BJ (cell line): ENCODE measurements at places on chromosomes 4 and X.

DNA sequence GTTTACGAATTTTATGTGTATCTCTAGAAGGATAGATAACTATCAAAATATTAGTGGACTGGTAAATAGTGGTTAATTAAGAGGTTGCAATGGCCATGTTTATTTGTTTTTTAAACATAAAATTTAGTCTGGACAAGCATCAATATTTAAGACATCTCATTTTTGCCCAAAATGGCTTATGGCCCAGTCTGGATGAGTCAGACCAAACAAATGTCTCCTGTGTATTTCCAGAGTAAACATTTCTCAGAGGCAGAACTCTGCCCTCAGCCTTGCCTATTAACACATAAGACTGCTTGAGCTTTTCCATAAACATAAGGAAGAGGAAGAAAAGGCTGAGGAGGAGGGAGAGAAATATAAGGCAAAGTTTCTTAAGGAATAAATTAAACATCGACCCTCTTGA is 277.1 kb upstream of the DIAPH2 start:
- DNase-seq, result peak; percentile 35

GRCh38 chrX:74286950-74287740 is 16.8 kb upstream of the ZCCHC13 start:
- peak; percentile 22 for DNase-seq

DNA sequence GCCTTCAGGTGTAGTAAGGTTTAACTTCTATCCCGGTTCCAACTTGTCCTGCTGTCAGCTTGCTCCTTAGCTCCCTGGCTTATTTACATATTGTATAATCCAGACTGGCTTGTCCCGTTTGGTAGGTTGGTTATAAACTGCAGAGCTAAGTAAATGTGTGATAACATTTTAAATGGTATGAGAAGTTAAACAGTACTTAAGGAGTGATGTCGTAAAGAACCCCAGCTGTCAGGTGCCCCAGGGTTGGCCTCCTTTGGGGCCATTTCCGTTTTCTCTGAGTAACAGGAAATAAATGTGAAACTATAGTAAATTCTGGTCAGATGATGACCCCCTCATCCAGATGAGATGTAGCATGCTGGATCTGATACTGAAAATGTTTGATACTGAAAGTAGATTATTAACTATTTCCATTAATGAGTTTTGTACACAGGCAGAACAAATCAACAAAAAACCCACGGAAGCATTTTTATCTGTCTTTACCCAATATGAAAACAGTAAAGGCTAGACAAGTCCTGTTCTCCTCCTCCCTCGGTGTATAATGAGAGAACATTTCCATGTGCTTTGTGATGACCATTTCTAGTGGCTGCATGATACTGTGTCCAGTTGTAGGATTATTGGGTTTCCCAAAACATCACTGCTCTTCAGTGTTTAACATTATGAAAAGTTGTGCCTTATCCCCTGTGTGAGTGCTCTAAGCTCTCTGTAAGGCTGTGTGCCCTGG is 22.4 kb downstream of the GAB1 start:
- DNase-seq, result peak; percentile 39

DNA sequence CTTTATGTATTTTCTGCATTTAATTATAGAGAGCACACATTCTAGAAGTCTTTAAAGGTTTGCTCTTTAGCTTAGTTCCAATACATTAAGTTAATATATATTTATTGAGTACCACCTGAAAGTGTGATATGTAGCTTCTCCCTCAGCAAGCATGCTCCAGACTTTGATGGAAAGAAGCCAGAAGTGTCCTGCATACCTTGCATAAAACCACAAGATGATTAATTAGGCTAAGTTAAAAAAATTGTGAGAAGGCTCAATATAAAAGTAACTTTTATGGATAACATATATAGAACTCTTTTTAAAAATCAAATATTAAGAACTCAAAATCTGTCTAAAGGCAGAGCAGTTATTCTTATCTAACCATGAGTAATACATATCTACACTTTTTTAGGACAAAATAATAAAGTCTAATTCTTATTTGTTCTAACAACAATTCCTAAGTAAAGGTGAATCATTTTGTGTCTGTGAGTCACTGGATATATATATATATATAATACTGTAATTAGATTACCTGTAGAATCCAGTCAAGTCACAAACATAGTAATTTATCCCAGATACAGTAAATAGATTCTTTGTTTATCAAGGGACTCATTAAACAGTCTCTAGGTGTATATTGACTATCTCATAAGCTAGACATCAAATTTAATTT is 51.2 kb downstream of the INTS12 start:
- no peak for DNase-seq

DNA sequence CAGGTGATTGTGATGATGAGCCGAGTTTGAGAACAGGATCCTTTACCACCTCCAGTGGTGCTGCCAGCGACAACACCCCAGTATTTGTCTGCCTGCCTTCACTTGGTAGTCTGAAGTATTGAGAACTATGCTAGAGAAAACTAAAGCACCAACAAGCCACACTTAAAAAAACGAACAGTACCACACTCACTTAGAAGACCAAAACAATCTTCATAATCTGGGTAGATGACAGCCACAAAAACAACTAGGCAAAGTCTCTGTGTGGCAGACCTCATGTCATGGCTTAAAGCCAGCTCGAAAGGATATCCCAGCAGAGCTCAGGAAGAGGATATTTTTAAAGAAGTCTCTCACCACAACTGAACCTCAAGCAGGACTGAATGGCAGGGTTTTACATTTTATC is 236.0 kb downstream of the GPC3 start:
- DNase-seq, result no peak

DNA sequence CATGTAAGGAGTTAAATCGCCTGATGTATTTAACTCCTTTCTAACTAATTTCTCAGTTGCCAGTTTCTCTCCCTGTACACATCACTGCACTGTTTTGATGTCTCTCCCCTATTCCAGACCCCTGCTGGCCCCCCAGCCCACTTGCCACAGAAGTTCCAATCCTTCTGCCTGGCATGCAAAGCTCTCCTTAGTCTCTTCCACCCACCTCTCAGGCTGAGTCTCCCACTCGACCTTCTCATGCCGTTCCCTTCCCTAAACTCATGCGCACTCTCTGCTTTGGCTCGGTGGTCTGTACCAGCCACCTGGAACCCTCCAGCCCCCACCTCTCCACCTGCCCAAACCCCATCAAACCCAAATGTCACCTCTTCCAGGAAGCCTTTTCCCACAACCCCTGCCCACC is 56.9 kb downstream of the APLN start:
- no peak for DNase-seq

GRCh38 chr4:17418010-17418409 is 93.9 kb downstream of the QDPR start:
- no peak for DNase-seq

- DNase-seq, result no peak
Observed at GRCh38 chr4:163090997-163091684, 75.5 kb downstream of the NAF1 start.

DNA sequence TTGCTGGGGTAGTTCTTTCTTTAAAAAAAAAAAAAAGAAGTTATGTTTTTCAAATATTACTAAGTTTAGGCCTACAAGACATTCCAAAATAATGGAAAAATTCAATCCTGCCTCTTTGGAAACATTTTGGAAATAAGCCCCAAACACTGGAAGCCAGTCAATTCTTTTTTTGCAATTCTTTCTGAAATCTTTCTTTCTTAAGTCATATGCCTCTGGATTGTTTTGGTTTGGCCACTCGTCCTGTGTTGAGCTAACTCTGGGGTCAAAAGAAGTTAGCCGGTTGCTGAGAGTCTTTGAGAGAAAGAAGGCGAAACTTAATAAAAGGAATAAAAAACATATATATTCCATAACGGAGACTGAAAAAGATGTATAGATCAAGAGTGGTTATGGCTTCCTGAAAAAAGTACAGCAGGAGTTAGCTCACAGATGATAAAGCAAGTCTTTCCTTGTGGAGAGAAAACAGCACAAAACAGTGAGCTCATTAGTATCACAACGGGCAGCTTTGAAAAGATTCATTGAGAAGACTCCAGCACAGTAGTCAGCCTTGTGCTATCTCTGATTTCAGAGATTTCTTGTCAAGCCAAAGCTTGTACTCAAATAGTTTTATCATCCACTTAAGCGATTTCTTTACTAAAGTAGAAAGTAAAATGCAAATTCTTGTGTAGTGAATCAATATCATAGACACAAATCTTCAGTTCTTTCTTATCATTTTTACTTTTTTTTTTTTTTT is 64.8 kb downstream of the PLS3 start:
- DNase-seq, result no peak

GRCh38 chr4:159197260-159197884 is 94.5 kb downstream of the RAPGEF2 start:
- no peak for DNase-seq

GRCh38 chr4:108100827-108101226 is 67.9 kb downstream of the LEF1 start:
- DNase-seq, result no peak

- no peak for DNase-seq
Observed at GRCh38 chrX:97315939-97316338, 432.2 kb downstream of the RPA4 start.

- DNase-seq, result no peak
Observed at GRCh38 chr4:24809376-24809775, 14.0 kb downstream of the SOD3 start.

DNA sequence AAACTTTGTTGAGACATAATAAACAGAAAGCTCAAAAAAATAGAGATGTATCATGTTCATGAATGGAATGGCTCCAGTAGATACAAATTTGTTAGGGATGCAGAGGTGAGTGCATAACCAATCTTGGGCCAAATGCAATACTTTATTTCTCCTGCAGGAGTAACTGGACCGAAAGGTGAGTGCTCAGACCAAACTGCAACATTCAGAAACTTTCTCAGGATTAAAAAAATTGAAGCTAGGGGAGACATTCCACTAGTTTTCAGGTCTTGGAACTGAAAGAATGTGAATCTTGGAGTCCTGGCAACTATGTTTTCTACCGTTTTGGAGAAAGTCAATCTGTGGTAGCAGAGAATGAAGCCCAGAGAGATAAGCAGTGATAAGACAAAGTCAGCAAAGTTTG is 21.2 kb upstream of the LCORL start:
- no peak for DNase-seq

GRCh38 chr4:70914000-70914399 is 11.8 kb downstream of the MOB1B start:
- no peak for DNase-seq

DNA sequence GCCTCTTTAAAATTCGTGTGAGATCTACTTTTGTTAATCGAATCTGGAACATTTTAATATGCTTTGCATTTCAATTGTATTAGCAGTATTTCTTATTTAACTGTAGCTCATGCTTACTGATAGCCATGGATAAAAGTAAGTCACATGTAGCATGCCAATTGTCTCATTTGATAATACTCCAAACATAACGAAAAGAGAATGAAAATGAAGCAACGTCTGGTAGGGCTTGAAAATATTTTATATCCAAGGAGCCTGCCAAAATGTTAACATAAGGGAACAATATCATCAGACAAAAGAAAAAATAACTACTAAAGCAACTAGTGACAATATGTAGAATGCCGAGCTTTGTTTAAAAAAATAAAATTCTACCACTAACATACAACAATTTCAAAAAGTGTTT is 94.1 kb upstream of the MID1 start:
- no peak for DNase-seq

- DNase-seq, result no peak
Observed at GRCh38 chr4:9987749-9988362, 33.4 kb downstream of the SLC2A9 start.

DNA sequence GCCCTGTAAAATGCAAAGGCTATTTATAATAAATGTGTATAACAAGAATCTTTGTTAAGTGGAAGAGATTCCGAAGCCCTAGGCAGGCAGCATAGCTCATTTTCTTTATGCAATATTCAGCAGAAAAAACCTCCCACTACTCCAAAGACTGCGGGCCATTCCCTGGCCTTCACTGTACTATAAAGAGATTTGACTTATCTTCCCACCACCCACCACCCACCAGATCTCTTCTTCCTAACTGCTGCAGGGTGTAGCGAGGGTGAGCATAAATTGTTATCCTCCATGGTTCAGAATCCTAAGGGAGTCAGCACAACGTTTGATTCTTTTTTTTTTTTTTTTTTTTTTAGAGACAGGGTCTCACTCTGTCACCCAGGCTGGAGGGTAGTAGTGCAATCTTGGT is 114.8 kb downstream of the NSUN7 start:
- DNase-seq, result no peak

DNA sequence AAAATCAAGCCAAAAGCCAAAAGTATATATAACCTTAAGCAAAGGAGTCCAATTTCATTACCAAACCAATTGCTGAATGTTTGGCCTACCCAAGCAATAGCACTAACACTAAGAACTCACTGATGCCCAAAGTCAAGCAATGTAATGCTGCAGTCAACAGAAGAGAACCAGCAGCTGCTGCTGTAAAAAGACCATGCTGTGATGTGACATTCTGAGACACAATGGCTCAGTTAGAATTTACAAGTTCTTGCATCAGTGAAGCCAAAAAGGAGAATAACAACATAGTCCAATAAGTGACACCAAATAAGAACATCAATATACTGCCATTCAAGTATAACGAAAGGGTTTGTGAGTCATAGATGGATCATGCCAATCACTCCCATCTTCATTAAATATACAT is 514.0 kb upstream of the DIAPH2 start:
- no peak for DNase-seq

DNA sequence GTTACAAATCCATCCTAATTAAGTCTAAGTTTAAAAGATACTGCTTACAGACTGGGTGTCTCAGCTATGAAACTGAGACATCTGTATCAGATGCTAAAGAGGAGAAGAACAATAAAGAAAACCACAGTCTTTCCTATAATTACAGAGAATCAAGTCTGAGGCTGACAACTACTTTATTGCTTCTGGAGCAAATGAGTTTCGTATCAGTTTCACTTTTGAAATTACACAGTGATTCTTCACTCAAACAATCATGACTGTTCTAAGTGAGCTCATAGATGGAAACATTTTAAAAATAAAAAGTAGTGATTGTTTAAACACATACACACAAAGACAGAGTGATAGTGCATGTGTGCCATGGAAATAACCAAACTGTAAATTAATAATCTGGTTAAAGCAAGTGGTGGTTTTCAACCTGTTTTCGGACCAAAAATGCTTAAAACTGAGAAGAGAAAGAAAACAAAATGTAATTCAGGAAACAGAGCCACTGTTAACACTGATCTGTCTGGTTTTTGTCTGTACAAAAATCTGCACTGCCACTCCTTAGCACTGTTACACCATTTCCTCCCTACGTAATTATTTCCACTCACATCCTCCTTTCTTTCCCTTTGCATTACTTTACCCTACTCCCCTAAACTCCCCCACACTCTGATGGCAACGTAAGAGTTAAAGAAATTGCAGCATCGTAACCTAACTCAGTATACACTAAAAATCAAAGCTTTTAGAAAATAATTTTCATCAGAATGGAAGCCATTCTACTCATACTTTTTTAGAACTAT is 12.5 kb downstream of the RFC1 start:
- DNase-seq, result peak; percentile 11

- DNase-seq, result no peak
Observed at GRCh38 chrX:106875151-106875550, 28.0 kb downstream of the RIPPLY1 start.

GRCh38 chr4:679629-680028 is 5.3 kb downstream of the MYL5 start:
- DNase-seq, result no peak

DNA sequence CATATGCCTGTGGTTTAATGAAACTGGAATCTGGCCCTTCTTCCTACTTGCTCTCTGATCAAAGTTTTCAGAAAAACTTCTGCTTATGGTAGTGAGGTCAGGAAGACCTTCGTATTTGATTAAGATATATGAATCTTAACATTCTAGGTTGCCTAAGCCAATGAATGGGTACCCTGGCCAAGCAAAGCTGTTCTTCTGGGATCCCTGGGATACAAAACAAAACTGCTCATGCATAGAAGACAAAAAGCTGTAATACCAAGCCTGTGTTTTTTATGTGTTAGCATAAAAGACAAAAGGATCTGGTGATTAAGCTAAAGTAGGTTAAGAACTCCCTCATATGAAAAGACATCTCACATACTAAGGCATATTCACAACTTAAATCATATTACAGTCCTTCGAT is 21.6 kb downstream of the ANKRD17 start:
- no peak for DNase-seq
